ENCODE measurements at places on chromosomes 4 and X. TPM values are rescaled to one million over a fixed set of nuclear protein-coding genes. Genes with fewer than 3 reads are reported as not detected.

ESX1 gene
- total RNA-seq = not detected

GRCh38 chr4:84719115-84719514 lies 136.2 kb downstream of the CDS1 start:
- no peak for DNase-seq

DNA sequence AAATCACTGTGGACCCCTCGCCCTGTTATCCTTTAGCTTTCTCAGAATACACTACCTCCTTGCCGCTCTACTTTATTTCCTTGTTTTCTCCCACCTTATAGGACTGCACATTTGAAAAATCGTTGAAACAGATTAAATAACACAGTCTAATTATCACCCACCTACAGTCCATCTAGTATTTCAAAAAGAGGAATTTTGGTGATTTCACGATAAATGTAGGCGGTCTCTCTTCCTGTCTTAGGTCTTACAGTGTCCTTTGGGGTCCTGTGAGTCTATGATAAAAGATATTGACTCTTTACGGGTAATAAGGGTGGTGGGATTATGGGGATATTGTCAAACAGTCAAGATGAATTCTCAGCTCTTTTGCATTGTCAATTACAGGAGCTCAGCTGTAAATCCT lies 2.4 kb upstream of the TBL1X start:
- no peak for DNase-seq

DNA sequence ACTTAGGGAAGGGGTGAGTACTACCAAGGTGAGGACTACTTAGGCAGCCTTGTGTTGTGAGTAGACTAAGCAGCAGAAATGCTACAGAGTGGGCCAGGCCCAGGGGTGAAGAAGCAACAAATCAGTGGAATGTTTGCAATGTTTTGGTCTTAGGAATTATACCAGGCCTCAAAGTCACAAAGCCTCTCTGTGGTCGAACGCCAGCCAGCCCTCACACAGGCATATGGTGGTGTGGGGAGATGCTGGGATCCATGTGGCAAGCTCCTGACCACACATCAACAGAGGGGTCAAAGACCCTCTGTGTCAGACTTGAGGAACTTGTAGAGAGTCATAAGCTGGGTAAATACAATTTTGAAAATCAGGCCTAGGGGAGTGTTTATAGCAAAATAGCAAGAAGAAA lies 153.8 kb upstream of the KLF3 start:
- no peak for DNase-seq

- no peak for DNase-seq
Measured at GRCh38 chrX:153762626-153763173, 1.3 kb upstream of the PLXNB3 start.

GRCh38 chrX:1111601-1112300 lies 100.7 kb downstream of the CRLF2 start:
- no peak for DNase-seq

- DNase-seq = no peak
Measured at GRCh38 chr4:108622022-108622421, 1.6 kb downstream of the RPL34 start.

- no peak for DNase-seq
Measured at GRCh38 chrX:39475372-39475771, 622.4 kb downstream of the BCOR start.

DNA sequence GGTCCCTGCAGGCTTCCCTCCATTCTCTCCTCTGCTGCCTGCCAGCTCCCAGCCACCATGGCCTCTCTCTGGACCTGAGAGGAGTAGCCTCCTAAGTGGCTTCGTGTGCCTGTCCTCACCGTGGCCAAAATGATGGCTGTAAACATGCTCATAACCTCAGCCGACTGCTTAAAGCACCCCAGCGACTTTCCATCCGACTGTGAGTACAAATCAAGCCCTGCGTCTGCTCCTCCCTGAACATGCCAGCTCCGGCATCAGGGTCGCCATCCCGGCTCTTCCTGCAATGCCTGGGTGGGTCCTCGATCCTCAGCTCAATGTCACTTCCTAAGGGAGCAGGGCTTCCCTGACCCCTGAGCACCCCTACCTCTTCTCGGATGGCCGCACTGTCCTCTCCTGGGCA lies 3.3 kb upstream of the SORCS2 start:
- no peak for DNase-seq

DNA sequence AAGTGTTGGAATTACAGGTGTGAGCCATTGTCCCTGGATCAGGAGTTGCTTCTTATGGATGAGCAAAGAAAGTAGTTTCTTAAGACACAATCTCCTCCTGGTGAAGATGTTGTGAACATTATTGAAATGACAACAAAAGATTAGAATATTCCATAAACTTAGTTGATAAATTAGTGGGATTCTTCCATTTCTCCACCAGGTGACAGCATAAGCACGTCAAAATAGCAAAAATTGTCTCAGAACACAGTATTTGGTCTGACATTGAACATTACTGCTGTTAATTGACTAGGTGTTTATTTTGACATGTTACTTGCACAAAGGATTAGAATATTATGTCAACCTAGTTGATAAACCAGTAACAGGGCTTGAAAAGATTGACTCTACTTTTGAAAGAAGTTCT lies 21.6 kb downstream of the CLDN34 start:
- DNase-seq = no peak

Measured in Peyer's patch (tissue), 4 donors.